ENCODE measurements at places on chromosomes 5 and 9.

- DNase-seq = no peak
Measured at GRCh38 chr5:179401-179800, 11.9 kb upstream of the LRRC14B start.

DNA sequence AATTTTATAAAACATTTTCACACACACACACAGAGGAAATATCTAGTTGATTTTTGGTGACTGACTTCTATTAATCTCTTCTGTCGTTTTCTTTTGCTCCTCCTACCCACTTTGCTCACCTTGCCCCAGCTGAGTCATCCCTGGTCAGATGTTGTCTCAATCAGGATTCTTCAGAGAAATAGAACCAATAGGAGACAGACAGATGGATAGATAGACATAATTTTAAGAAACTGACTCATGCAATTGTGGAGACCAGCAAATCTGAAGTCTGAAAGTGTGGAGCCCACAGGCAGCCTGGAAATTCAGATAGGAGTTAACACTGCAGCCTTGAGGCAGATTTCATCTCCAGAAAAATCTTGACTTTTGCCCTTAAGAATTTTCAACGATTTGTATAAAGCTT lies 37.0 kb upstream of the PIK3R1 start:
- DNase-seq = no peak

DNA sequence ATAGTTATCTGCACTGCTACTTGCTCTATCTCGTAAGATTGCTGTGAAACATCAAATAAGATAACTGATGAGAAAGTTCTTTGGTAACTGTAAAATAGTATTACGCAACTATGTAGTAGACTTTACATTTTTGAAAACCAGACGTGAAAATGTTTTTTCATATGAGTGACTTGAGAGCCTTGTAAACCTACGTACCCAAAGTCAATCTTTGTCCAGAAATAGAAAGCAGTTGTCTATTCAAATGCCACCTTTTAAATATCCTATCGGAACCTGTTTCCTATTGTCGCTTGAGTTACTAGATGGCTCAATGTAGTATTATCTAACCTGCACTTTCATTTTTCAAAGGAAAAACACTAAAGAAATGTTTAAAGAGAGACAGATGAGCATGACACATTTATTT lies 1.6 kb downstream of the FNIP1 start:
- no peak for DNase-seq

- DNase-seq = no peak
Measured at GRCh38 chr9:114805670-114806525, at the start of gene TNFSF15. TSS of gene TNFSF15 (minus strand) at chr9:114806039. CDS start at chr9:114806012, 27 bp downstream.

GRCh38 chr9:100425758-100426157 lies 1.2 kb upstream of the MSANTD3 start:
- DNase-seq = no peak

DNA sequence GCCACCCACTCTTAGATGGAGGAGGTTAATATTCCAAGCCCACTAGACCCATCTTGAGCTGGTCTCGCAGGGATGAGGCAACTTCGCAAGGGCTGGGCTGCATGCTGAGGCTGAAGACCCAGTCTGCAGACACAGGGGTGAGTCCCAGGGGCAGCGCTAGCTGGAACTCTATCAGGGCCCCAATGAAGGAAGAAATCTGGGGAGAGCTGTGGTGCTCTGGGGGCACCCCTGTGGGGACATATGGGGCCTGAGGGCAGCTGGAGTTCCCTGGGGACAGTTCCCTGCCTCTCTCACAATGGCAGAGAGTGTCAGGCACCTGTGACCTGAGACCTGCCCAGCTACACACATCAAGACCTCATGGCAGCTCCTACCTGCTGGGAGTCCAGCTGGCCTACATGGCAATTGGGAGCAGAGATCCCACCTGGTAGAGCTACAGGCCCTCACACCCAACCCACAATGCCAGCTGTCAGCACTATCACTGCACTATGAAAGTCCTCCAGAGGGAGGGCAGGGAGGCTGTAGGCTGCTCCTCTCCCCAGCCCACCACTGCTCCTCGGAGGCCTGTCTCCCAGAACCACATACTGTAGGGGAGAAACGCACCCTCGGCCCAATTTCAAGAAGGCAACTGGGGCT lies 202.2 kb downstream of the GABBR2 start:
- no peak for DNase-seq

- no peak for DNase-seq
Measured at GRCh38 chr9:17081814-17082213, 53.0 kb upstream of the CNTLN start.

GRCh38 chr9:113548221-113549041 lies 84.9 kb downstream of the RGS3 start:
- DNase-seq = peak; percentile 88

DNA sequence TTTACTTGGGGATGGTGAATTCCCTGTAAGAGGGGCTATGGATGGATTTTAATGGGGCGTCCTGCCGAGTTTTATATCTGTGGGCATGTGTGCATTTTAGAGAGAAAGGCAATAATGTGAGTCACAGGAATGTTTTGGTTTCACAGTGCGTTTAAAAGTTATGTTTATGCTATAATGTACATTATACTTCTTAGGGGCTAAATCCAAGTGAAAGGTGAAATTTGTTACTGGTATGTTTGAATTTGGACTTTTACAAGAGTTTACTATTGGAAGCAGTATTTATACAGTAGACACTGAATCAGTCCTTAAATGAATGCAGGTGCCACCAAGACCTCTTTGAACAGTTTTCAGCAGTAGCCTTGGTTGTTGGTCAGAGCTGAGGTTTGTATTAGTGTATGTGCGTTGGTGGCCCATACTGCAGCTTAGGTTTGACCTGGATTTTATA lies 5.6 kb downstream of the JMY start:
- DNase-seq = no peak

DNA sequence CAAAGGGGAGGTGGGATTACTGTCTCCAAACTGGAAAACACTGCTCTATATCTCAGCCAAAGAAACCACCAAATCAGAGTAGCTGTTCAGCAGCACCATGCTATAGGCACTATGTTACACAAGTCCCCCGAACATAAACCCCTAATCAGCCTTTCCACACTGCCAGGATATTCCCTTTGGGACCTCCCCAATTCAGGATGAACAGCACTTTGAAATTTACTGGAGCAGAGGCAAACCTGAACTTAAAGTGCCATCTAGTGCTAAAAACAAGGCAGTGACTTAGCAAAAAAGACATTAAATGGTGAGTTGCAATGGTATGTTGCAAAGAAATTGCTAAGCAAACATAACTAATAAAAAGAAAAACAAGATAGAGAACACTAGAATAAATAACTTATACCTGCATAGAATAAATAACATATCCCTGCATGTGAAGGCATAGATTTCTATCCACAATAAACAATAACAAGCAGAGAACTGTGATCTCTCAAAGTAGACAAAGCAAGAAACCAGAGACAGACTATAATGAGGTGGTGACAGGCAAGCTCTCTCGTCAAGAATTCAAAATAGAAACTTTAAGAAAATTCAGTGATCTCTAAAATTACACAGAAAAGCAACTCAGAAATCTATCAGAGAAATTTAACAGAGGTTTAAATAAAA lies 584.4 kb upstream of the ACO1 start:
- no peak for DNase-seq

GRCh38 chr5:92378966-92379611 lies 996.0 kb upstream of the ARRDC3 start:
- peak; percentile 24 for DNase-seq

GRCh38 chr5:54186912-54187445 lies 123.4 kb downstream of the ARL15 start:
- peak; percentile 51 for DNase-seq

GRCh38 chr5:92644266-92644886 lies 936.6 kb downstream of the NR2F1-AS1 start:
- no peak for DNase-seq

DNA sequence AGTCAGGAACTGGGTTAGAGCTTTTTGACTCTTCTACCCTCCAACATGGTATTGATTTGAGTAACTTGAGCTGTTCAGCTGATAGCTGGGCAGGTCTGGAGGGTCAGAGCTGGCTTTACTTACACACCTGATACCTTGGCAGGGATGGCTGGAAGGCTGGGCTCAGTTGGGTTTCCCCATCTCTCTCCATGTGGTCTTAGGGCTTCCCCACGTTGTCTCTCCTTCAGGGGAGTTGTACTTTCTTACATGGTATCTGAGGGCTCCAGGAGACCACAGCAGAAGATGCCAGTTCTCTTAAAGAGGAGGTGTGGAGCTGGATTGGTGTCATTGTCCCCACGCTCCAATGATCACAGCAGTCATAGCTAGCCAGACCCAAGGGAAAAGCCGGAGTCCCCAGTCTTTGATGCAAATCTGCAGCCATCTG lies 25.6 kb downstream of the ISOC1 start:
- DNase-seq = no peak

GRCh38 chr9:28758341-28758740 lies 1185.1 kb upstream of the C9orf72 start:
- DNase-seq = no peak

GRCh38 chr9:22204240-22204639 lies 195.1 kb upstream of the CDKN2B start:
- no peak for DNase-seq

DNA sequence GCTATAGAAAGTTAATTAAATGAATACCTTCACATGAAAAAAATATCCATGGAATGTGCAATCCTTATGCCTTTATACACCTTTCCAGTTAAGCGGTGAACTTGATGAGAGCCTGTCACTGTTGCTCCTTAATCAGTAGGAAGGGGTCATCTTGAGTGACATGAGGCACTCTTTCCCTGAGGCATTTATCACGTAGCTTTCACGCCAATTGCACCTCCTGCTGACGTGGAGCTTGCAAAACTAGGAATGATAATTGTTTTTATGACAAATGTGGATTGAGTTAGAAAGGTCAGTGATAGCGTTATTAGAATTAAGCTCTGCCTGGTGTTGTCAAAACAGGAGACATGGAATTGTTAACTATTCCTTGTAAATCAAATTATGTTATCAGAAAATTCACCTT lies 79.7 kb downstream of the SLF1 start:
- no peak for DNase-seq

DNA sequence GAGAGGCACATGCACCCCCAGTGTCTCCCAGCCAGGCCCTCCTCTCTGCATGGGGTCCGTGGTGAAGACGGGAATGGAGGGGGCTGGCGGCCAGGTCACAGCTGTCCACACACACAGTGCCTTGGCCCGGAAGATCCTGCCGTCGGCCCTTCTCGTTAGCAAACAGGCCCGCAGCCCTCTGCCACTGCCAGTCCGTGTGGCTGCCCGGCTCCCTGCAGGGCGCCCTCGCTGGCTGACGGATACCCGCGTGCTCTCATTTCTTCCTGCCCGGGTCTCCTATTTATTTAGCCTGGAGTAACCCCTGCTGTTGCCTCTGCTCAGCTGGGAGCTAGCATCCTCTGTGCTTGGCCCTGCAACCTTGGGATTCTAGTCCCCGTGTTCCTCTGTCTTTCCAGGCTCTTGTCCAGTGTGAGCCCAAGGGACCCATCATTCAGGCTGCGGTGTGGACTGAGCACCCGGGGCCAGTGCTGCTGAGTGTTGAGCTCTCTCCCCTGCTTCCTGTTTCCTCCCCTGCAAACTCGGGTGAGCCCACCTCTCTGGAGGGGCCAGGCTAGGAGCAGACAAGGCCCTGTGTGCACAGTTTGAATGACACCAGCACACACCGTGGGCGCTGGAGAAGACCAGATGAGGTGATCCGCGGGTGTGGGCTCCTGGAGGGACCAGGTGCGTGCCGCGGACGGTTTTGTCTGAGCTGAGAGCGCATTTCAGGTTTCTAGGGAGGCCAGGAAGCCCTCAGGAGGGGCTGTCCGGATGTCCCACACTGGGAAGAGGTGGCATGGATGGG lies 14.6 kb upstream of the RNU6ATAC start:
- peak; percentile 77 for DNase-seq

- DNase-seq = peak; percentile 74
Measured at GRCh38 chr5:16539169-16539666, 73.6 kb upstream of the ZNF622 start.

- no peak for DNase-seq
Measured at GRCh38 chr5:15421921-15422412, 78.0 kb upstream of the FBXL7 start.

- DNase-seq = peak; percentile 72
Measured at GRCh38 chr9:98707166-98708102, 1.3 kb downstream of the GABBR2 start.

GRCh38 chr9:134247918-134248631 lies 78.2 kb upstream of the RXRA start:
- no peak for DNase-seq

DNA sequence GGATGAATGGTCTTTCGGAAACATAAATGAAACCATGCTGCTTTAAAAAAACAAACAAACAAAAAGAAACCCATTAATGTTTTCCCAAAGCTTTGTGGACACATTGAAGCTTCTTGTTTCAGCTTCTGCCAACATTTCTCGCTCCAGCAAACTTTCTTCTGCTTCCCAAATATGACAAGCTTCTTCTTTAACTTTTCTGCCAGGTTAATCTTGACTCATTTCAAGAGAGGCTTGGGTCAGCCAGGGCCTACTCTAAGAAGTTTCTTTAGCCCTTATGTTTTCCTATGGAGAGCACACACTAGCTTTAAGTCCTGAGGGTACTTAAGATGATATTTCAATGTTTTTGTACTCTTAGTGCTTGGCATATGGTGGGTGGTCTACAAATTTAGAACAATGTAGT lies 6.1 kb downstream of the ANXA1 start:
- DNase-seq = no peak

DNA sequence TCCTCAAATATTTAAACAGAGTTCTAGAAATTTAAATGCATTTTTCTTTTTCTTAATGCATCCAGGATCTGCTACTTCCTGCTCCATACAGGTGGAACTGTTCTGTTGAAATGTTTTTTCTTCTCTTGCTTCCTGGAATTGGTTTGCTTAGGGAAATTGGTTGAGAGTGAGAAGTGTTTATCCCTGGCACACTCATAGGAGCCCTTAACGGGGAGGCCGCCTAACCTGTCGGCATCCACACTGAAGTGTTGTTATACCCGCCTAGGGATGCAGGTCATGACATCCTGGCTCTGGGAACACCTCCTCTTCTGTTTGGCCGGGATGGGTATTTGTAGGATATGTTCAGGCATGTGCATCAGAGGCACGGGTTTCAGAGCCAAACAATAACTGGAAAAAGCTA lies 239.7 kb downstream of the GADD45G start:
- DNase-seq = no peak

DNA sequence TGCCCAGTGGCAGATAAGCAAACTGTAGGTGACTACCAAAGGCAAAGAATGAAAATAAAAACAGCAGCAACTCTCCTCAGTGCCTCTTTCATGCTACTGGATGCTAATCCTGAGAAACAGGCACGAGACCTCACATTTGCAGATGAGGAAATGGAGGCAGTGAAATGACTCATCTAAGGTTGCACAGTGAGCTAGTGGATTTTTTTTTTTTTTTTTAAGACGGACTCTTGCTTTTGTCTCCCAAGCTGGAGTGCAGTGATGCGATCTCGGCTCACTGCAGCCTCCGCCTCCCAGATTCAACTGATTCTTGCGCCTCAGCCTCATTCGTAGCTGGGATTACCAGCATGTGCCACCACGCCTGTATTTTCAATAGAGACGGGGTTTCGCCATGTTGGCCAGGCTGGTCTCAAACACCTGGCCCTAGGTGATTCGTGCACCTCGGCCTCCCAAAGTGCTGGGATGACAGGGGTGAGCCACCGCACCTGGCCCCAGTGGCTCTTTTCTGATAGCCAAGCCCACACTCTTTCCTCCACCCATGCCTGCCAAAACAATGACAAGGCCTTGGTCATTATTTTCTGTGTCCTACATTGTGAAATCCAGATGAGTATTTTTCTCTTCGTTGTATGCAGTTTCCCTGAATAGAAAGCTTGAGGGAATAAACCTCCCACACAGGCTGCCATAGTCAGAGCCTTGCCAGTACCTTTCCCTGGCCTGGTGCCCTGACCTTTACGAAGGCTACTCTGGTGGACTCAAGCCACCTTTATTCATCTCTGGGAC lies 19.2 kb downstream of the DOCK2 start:
- DNase-seq = no peak

GRCh38 chr9:27599102-27599869 lies 26.0 kb upstream of the C9orf72 start:
- DNase-seq = no peak

All from heart left ventricle (tissue), 16 donors.